Stimulated activated CD4-positive, alpha-beta T cell treated with anti-CD3 and anti-CD28 coated beads, Interleukin-2, amount 100 ng/mL, for 48 hours (primary cell): ENCODE measurements at places on chromosomes 5 and 9.

GRCh38 chr5:63263411-63263810 is 684.8 kb downstream of the LRRC70 start:
- no peak for DNase-seq

- no peak for DNase-seq
These were observed 166.0 kb downstream of the OLFM1 start for GRCh38 chr9:135253305-135254004.

- no peak for DNase-seq
These were observed 91.4 kb downstream of the LIFR start for GRCh38 chr5:38465061-38465460.

DNA sequence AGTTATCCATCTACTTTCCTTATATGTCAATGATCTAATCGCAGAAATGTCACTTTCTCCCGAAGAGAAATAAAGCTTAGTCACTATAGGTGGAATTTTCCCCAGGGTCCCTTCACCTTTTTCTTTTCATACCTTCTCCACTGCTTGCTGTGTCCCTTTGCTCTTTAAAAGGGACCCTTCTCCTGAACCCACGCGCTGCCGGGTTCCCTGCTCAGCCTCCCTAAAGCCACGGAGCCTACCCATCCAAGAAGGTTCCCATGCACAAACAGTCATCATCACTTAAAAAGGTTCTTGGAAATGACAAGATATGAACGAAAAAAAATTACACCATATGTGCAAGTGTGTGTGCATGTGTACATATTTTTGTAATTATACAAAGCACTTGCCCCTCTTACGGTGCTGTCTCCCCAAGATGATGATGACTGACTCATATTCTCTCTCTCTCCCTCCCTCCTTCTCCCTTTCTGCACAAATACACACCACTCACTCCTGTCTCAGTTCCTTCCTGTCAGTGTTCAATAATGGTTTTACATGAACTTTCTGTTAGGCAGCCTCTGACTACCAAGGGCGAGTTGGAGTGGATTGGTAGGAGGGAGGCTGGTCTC is 1.5 kb upstream of the PTPRD start:
- no peak for DNase-seq

GRCh38 chr9:91840469-91840868 is 109.6 kb downstream of the ROR2 start:
- DNase-seq, result no peak
